Stimulated activated CD4-positive, alpha-beta T cell treated with anti-CD3 and anti-CD28 coated beads, Interleukin-4, amount 100 ng/mL, for 24 hours (primary cell): ENCODE measurements at places on chromosomes 13 and 19.

- DNase-seq, result no peak
Observed at GRCh38 chr19:28359431-28360414, 853.2 kb downstream of the UQCRFS1 start.

- DNase-seq, result peak; percentile 5
Observed at GRCh38 chr19:50870417-50871089, 2.7 kb upstream of the KLK2 start.

DNA sequence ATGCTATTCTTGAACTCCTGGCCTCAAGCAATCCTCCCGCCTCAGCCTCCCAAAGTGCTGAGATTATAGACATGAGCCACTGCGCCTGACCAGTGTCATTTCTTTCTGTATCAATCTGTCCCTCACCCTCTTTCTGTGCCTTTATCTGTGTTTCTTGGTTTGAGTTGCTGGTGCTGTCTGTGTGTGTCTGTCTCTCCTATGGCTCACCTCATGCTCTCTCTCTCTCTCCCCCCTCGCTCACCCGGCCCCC lies 9.9 kb downstream of the IRF2BP1 start:
- DNase-seq, result no peak

DNA sequence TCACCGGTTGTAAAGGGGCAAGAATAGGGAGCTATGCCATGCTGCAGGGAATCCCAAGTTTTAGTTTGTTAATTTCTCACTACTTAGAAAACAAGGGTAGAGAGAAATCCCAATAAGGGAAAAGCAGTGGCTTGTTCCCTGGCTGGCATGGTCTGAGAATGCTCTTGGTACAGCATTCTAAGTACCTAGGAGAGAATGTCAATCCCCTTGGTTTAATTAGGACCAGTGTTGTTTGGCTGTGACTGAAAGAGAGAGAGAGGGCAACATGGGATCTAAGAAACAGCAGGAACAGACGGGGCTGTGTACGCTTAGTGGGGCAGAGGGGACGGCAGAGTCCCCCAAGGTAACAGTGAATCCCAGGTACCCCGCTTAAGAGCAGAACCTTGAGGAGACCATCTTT lies 228.8 kb downstream of the PCDH9 start:
- DNase-seq, result no peak

GRCh38 chr13:66586489-66586888 lies 643.6 kb downstream of the PCDH9 start:
- DNase-seq, result no peak

DNA sequence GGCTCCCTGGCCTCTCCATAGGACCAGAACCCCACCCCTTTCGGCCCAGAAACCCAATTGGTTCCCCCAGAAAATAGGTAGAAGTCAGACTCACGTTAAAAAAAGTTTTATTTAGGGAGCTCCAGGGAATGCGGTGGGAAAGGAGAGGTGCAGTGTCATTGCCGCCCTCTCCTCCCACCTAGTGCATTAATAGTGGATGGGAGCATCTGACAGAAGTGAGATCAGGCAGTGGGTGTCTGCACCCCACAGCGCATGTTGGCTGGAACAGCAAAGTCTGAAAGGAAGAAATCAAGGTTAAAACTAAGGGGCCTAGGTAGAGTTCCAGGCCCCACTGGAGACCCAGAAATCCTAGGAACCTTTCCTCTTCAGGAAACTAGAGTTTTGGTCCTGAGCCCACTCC lies 2.1 kb upstream of the PHLDB3 start:
- DNase-seq, result no peak
